Gastrocnemius medialis (tissue), 4 donors: ENCODE measurements at places on chromosomes 5 and 9. TPM values are rescaled to one million over a fixed set of nuclear protein-coding genes. Genes with fewer than 3 reads are reported as not detected.

DNA sequence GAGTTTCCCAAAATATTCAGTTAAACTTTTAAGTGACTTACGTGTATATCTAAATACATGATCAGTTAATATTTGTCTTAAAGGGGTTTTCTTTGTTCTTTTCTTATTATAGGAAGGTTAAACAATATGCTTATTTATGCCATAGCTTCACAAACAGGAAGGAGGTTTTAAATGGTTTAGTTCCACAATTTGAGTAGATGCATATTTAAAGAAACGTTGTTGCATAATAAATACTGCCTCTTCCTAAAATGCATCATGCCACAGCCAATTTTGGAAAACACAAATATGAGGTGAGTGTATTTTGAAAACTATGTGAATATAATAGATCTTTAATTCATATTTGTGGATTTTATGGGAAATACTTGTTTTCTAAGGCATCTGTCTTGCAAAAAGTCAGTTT is 2.5 kb upstream of the ADRB2 start:
- DNase-seq: no peak

- DNase-seq: no peak
Observed at GRCh38 chr5:66041627-66042026, 102.5 kb upstream of the SREK1 start.

GRCh38 chr5:106521701-106522100 is 1149.0 kb downstream of the EFNA5 start:
- no peak for DNase-seq

GRCh38 chr5:175576591-175576990 is 81.3 kb upstream of the HRH2 start:
- DNase-seq: no peak

DNA sequence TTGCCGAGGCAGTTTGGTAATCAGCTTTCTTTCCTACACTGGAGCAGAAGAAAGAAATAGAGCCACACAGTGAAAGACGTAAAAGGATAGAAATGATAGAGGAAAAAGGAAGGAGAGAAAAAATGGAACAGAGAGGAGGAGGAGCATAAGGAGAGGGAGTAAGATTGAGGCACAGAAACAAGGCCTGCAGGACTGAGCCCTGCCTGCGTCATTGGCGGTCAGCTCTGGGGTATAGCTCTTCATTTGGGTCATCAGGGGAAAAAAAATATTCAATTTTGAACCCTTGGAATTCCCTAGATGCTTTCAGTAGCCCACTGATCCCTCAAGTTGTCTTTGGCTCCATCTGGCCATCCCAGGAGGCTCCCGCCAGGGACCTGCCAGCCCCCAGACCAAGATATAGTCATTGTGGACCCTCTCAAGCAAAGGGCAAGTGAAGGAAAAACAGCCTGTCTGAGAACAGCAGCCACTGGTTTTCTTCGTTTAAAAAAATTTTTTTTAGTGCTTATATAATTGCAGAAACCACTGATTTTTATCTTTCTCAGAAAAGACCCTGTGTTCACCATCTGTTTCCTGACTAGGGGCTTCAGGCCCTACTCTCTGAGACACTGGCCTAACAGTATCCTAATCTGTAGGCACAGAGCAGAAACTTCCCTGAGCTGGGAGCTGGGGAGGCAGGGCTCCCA is 31.3 kb upstream of the MATR3 start:
- no peak for DNase-seq

DNA sequence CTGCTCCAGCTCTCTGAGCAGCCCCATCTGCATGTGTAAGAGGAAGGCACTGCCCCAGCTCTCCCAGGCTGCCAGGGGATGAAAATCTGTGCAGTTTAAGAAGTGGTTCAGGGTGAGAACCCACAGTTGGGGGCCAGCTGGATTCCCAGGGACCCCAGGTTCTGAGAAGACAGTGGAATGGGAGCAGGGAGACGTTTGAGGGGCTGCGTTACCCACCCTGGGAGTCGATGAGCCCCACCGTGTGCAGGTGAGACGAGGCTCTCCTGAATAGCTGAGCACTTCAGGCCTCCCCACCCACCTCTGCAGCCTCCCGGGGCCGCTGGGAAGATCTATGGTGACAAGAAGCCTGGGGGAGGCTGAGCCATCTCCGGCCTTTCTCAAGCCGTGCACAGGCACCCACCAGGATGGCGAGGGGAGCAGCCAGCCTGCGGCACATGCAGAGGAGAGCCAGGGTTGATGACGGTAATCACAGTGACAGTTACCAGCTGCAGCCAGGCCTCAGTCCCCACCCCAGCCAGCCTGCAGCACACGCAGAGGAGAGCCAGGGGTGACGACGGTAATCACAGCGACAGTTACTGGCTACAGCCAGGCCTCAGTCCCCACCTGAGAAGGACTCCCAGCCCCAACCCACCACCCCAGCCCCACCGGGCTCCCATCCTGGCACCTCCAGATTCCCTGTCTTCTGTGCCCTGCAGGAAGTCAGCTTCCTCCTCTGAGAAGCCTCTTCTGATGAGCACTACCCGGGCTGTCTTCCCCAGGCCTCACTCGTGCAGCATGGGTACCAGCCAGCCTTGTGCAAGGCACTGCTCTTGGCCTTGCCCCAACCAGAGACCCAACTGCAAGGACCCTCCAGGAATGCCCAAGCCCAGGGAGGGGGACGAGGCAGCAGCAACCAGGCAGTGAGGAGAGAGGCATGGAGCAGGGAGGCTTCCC is 150.8 kb upstream of the PPP1R26 start:
- DNase-seq: no peak

DNA sequence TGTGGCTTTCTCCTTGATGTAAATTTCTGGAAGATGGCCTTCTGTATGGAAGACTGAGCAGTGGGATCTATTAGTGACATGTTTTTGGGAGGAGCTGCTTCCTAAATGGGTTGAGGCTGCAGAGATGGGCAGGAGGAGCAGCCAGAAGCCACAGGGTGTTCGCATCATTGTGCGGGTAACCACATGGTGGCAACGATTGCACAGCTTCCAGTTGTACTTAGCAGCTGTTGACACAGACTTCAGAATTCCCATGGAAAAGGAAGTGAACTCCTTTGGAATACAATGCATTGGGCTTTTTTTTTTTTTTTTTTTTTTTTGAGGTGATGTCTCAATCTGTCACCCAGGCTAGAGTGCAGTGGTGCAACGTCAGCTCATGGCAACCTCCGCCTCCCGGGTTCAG is 297.3 kb downstream of the NR3C1 start:
- DNase-seq: no peak

- DNase-seq: no peak
Observed at GRCh38 chr9:122229485-122229837, 704 bp upstream of the LHX6 start.

GRCh38 chr5:15373151-15373550 is 126.8 kb upstream of the FBXL7 start:
- DNase-seq: no peak

DNA sequence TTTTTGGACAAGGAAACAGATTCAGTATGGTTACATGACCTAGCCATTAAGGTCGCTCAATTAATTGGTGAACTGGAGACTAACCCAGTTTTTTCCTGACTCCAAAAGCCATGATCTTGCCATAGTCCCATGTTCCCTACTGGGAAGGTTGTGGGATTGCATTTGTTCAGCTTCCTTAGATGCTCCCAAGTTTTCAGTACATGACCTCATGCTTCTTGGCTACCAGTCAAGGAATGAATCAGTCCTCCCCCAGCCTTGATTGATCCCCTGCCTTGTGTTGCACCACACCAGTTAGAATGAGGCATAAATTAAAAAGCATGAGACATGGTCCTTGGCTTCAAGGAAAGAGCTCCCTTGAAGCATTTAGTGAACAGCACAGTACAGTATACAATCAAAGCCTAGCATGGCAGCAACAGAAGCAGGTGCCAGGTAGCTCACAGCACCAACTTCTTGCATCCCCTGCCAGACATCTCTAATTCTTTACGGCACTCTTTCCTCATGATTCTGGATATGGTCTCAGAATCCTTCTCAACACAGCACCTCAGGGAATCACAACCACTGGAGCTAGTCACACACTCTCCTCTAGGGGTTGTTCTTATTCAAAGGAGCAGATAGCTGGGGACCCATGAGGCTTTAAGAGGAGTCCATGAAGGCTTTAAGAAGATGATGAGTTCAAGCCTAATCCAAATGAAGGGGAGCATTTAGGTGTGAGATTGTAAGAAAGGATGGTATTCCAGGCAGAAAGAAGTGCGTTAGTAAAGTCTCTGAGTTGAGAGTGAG is 295.5 kb upstream of the CLINT1 start:
- peak; percentile 52 for DNase-seq

DNA sequence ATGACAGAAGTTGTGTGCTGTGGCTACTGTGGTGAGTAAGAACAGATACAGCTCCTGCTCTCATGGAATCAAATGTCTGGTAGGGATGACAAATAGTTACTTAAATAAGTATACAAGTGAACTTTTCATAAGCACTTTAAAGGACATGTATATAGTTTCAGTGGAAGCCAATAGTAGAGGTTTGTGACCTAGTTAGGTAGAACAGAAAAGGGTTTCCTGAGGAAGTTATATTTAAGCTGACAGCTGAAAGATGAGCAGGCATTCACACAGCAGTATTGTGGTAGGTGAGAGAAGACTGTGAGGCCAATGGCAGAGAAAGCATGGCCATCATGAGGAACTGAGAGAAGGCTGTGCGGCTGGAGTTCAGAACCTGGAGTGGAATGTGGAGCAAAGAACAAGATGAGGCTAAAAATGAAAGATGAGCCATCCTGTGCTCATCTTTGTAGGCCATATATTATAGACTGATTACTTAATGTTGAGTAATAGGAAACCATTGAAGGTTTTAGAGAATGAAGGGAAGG is 15.4 kb downstream of the FAM174A start:
- DNase-seq: peak; percentile 56

- no peak for DNase-seq
Observed at GRCh38 chr5:87754009-87754757, 341.5 kb upstream of the CCNH start.

DNA sequence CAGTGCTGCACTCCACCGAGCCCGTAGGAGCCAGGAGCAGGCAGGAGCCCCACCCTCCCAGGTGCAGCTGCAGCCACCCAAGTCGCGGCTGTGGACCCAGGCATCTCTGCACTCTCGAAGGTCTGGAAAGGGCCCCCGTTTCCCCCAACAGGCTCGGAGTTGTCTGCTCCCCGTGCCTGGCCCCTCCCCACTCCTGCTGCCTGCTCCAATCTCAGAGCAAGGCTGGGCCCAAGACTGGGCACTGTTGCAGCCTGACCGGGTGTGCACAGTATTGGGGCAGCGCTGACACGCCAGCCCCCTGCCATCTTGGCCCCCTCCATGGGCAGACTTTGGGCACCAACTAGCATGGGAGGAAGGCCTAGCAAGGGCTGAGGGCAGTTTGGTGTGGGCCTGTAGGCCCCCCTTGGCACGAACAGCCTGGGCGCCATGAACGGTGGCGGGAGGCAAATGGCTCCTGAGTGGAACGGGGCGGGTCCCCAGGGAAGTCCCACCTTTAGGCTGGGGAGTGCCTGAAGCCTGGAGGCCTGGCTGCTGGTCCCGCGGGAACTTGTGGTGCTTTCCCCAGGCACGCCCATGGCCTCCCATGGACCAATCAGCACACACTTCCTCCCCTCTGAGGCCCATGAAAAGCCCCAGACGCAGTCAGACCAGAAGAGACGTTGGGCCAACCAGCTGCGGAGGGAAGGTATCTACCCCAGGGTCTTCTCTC is 60.4 kb downstream of the PSAT1 start:
- DNase-seq: no peak

DNA sequence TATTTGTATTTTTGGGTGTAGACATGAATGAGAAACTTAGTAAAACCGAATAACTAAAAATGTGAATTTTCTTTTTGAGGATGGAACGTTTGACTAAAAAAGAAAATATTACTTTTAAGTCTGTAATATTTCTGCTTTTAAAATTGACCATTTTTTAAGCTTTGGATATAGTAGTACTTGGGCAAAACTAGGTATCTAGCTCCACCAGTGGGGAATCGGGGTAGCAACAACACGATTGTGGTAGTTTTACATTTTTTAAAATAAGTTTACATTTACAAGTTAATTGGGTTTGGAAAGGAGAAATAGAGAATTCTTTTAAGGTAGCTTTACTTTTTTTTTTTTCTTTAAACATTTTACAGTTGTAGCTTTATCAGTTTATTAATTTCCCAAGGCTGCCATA is 154.4 kb downstream of the MAN2A1 start:
- DNase-seq: no peak

GRCh38 chr5:154620411-154620810 is 134.8 kb upstream of the LARP1 start:
- DNase-seq: no peak

- DNase-seq: no peak
Observed at GRCh38 chr5:167539747-167540146, 751.7 kb upstream of the WWC1 start.

The CLIC3 gene
- not detected for total RNA-seq

The TRPM3 gene
- total RNA-seq: not detected

The HRH2 gene
- total RNA-seq: 0.44 TPM

The ANKHD1 gene
- total RNA-seq: 51.3 TPM

The CDHR2 gene
- 0.27 TPM for total RNA-seq

The IL4 gene
- total RNA-seq: not detected

The CCDC183 gene
- total RNA-seq: not detected

The VCAN gene
- total RNA-seq: 29.9 TPM

The TMEM174 gene
- not detected for total RNA-seq

The SLC45A2 gene
- total RNA-seq: not detected

The ZNF367 gene
- total RNA-seq: 5.1 TPM
